HAP-1 (cell line): ENCODE measurements at places on chromosomes 7 and 10.

GRCh38 chr10:78582540-78582939 lies 486.2 kb upstream of the ZMIZ1 start:
- DNase-seq, result no peak

DNA sequence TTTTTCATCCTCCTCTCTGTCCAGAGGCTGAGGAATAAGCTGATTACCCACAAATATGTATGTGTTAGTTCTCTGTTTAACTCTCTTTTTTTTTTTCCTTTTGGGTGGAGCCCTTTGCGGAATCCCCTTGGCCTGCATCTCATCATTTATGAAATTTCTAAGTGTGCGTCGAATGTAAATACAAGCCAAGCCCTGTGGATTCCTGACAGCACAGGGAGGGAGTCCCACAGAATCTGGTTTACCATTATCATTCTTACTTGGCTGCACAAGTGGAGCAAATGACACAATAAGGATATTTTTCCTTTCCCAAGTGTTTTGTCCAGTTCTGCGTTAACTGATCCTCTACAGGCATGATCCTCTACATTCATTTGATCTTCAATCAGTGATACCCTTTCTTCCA lies 11.4 kb downstream of the STK31 start:
- no peak for DNase-seq

GRCh38 chr10:61845196-61845949 lies 56.1 kb upstream of the ARID5B start:
- no peak for DNase-seq

GRCh38 chr10:122112625-122113160 lies 123.7 kb downstream of the TACC2 start:
- DNase-seq, result peak; percentile 73

GRCh38 chr7:94578614-94579013 lies 69.0 kb downstream of the CASD1 start:
- no peak for DNase-seq

- no peak for DNase-seq
Measured at GRCh38 chr10:118002581-118002980, 44.2 kb downstream of the RAB11FIP2 start.

GRCh38 chr10:127548022-127548421 lies 1.1 kb upstream of the NPS start:
- DNase-seq, result no peak

GRCh38 chr10:58237014-58237834 lies 30.5 kb downstream of the IPMK start:
- no peak for DNase-seq

GRCh38 chr7:69186974-69187373 lies 411.3 kb upstream of the AUTS2 start:
- no peak for DNase-seq

DNA sequence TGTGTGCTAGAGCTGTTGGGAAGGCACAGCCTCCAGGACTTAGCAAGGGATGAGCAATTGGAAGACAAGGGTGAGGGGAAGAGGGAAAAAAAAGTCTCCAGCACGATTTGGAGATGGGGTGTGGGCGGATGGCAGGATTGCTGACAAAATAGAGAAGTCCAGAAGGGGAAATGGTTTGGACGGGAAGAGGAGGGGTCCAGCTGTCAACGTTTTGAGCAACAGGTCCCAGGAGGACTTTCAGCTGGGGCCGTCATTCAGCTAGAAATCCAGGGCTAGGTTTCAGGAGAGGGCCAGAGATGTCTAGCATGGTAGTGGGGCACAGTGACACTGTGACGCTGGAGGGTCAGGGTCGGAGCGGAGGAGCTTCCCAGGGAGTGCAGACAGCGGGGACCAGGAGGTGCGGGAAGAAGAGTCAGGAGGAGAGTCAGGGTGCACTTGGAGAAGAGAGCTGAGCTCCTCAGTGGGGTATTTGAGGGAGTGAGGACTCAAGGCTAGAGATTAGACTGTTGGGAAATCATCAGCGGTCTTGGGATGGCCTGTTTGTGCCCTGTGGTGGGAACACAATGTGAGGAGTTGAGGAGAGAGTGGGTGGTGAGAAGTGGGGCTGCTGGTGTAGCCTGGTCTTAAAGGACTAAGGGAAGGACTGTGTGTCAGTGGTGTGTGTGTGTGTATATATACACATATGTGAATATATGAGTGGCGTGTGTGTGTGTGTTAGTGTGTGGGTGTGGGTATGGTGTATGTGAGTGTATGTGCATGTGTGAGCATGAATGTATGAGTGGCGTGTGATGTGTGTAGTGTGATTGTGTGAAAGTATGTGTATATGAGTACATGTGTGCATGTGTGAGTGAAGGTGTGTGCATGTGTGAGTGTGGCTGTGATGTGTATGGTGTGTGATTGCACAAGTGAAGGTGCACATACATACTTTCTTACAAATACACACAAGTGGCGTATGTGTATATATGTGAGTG lies 3.8 kb downstream of the ZYX start:
- no peak for DNase-seq
